ENCODE measurements at places on chromosomes 12 and 14.

DNA sequence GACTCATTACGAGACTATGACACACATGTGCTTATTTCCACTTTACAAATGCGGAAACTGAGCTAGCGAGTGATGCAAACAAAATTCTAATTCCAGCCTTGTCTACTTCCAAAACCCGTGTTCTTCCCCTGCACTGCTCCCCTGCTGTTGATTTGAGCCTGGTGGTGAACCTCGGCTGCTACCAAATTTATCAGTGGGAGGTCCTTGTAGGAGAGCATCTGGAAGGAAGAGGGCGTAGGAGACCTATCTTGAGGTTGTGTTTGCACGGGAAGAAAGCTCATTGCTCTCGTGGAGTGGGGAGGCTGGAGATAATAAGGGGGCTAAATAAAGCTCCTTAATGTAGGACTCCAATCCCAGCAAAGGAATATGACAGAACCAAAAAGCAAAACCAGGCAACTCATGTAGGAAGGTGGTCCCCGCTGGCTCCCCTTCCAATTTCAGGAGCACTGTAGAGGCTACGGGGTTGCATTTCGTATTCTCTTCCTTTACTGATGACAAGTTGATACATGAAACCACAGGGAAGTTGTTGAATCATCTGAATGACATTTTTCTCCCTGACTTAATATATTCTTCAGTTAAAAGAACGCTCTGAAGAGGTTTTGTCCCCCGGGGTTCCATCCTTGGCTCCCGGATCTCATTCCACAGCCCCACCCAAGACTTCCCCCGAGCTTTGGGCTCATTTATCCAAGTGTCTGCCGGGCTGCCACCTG, 52.6 kb downstream of the FZD10 start:
- DNase-seq, result no peak

- DNase-seq, result peak; percentile 36
These were observed 202.7 kb upstream of the GARIN6 start for GRCh38 chr12:99444859-99445316.

DNA sequence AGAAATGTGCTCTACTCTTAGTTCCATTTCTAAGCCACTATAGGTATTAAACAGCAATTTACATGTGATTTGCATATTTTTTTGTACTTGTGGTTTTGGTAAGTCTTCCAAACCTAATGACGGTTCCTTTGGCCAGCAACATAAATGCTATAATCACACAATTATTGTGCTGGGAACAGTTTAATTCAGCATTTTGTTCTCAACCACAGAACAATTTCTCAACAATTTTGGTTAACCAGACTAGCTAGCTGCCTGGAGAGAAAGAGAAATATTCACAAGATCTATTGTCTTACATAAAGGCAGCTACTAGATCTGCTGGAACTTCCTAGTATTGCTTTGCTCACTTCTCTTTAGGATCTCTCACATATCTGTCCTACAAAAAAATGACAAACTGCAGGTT, 265.3 kb downstream of the SOX5 start:
- no peak for DNase-seq

- no peak for DNase-seq
These were observed 718 bp upstream of the JDP2 start for GRCh38 chr14:75427126-75427481.

- DNase-seq, result no peak
These were observed 16.3 kb downstream of the GXYLT1 start for GRCh38 chr12:42128327-42128726.

Data from epithelial cell of proximal tubule (primary cell).